ENCODE measurements at places on chromosomes 6 and 20.

- no peak for DNase-seq
Measured at GRCh38 chr20:17460119-17460518, 71.1 kb downstream of the BFSP1 start.

DNA sequence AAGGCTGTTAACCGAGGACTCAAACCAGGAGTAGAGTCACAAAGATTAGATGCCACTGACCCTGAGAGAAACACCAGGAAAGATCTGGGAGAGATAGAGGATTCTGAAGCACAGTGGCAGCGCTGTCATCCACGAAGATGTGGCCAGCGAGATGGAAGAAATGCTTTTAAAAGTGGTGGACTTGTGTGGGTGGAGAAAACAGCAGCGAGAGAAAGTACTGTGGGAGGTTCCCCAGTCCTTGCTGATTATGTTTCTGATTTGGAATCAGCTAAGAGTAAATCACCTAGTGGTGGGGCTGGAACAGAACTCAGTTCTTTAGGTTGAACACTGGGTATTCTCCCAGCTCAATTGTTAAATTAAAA, 435 bp upstream of the ZNF322 start:
- no peak for DNase-seq

GRCh38 chr6:163354761-163355425, 59.6 kb upstream of the QKI start:
- DNase-seq = no peak

DNA sequence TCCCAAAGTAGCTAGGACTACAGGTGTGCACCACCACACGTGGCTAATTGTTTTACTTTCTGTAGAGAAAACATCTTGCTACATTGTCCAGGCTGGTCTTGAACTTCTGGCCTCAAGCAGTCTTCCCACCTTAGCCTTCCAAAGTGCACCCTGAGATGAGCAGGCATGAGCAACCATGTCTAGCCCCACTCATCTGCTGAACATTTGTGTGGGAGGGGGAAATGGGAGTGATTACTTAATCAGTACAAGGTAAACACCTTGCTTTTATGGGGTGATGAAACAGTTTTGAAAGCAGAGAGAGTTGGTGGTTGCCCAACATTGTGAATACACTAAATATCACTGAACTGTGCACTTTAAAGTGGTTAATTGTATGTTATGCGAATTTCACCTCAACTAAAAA, 5.3 kb downstream of the APMAP start:
- DNase-seq = no peak

DNA sequence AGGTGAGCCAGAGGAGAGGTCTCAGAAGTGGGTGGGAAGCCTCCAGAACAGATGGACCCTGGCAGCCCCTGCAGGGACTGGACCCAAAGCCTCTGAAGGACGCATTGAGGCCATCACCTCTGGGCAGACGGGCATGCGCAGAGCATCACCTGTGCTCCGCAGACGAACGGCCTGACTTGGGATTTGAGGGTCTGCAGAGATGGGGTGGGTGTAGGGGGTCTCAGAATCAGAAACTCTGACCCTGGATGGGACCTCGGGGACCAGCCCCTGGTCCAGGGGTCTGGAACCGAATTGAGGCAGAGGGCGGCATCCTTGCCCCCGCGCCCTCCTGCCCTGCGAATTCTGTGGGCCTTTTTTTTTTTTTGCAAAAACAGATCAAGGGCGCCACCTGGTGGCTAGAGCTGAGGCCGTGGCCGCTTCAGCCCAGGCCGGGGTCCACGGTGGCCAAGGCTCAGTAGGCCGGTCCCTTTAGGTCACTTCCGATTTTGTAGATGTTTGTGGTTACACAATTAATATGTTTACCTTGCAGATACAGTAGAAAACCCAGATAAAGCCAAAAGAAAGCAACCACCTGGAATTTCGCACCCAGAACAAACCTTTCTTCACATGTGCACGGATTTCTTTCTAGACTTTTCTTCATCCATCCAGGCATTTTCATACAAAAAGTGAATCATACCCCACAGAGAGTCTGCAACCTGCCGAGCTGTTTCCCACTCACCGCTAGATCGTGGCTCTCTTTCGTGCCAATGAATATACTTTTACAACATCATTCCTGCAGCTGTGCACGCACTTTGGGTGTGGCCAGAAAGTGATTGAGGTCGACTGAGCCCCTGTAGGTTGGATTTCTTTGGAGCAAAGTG, 25.9 kb downstream of the ZBP1 start:
- DNase-seq = no peak

DNA sequence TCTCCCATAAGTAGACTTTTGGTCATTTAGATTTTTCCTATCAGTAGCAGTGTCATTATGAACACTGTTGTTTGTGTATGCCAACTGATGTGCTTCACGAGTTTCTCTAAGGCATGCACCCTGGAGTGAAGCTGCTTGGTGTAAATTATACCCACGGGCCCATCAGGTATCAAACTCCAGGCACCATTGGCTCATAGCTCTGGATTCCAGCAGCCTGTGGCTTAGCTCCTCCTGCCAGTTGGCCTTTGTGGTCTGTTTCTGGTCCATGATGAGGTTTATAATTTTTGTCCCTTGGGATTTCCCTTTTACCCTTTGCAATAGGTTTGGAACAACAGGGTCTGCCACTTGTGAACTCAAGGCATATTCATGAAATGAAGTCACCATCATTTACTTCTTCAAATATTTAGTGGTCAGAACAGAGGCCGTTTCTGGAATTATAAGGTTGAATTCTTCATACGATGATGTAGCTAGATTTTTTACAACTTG, 350.5 kb downstream of the PRL start:
- no peak for DNase-seq

GRCh38 chr6:44548319-44548718, 160.8 kb downstream of the CDC5L start:
- DNase-seq = no peak

GRCh38 chr6:37083243-37084138, 78.0 kb downstream of the FGD2 start:
- DNase-seq = peak; percentile 62

GRCh38 chr6:115885636-115886366, 174.9 kb downstream of the FRK start:
- no peak for DNase-seq

DNA sequence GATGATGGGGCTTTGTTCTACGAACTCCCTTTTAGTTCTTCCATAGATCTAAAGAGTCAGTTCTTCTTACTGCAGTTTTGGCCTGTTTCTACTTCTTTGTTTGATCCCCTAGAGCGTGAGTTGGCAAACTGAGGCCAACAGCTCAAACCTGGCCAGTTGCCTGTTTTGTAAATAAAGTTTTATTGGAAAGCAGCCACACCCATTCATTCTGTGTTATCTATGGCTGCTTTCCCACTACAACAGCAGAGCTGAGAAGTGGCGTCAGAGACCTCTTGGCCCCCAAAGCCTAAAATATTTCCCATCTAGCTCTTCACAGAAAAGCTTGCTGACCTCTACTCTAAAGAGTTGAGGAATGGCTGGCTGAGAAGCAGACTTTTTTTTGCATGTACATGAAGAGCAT, 52.2 kb downstream of the EYA2 start:
- DNase-seq = no peak

GRCh38 chr6:75431379-75431778, 62.2 kb downstream of the FILIP1 start:
- no peak for DNase-seq

- no peak for DNase-seq
Measured at GRCh38 chr6:163985710-163986109, 571.2 kb downstream of the QKI start.

- no peak for DNase-seq
Measured at GRCh38 chr6:24838081-24838480, 39.4 kb upstream of the ARMH2 start.

DNA sequence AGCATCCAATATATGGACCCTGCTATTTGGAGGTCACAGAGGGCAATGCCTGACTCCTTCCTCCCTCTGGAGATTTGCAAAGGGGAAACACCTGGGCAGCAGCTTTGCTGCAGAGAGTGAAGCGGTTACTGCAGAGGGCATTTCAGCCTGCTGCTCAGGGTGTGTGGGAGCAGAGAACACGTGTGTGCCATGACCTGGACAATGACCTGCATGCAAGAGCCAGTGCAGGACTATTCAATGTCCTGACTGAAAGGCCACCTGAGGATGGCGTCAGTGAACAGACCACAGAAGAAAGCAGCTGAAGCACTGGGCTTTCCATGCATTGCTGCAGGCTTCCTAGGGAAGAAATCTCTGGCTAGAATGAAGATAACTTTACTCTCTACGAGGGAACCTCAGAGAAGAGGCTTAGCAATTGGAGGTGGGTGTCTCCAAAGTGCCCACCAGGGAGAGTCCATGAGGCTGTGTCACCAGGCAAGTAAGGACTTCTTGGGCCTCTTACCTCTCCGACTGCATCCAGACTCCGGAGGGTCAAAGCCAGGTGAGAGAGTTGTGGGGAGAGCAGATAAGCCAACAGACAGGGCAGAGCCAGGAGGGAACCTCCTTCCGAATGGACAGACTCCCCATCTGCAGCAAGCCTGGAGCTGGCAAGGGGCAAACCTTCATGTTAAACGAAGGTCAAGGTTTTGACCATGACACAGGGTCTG, 52.9 kb upstream of the PMEPA1 start:
- DNase-seq = no peak

- no peak for DNase-seq
Measured at GRCh38 chr6:160931378-160932310, 59.9 kb upstream of the MAP3K4 start.

DNA sequence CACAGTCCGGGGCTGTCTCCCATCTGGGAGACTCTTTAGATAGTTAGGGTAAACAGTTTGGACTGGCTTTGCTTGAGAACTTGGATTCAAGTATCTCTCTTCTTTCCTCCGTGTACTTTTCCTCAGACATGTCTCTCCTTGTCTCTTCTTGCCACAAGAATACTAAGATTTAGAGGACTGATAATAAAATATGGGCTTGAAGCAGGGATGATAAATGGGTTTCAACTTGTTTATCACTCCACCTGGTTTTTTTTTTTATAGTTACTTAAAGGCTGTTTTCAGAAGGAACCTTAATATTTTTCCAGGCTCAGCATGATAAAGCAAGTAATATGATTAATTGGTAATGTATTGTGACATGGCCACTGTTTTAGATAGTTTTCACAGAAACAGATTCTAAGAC, 40.9 kb upstream of the KIF13A start:
- no peak for DNase-seq

- DNase-seq = no peak
Measured at GRCh38 chr6:114061116-114061515, 90.2 kb upstream of the HDAC2 start.
